Activated naive CD4-positive, alpha-beta T cell (primary cell): ENCODE measurements at places on chromosomes 7 and 10.

GRCh38 chr7:129773871-129774270 is 162.4 kb downstream of the NRF1 start:
- no peak for DNase-seq

DNA sequence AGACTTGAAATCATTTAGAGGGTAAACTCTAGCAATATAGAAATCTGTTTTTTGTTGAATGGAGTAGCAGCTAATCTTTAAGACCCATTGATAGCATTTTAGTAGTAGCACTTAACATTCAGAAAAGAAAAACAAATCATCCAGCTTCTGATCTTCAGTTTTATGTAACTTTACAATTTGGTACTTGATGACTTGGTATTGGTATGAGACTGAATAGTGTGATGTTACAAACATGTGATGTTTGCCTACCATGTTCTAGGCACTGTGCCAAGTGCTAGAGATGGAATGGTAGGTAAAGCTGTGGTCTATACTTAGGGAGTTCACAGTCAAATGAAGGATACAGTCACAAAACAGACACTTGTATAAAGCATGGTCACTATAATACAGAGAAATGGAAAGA is 21.3 kb downstream of the ZEB1 start:
- no peak for DNase-seq

GRCh38 chr7:70505886-70506285 is 626.1 kb upstream of the GALNT17 start:
- no peak for DNase-seq

- DNase-seq: no peak
These were observed 129.6 kb downstream of the ATP6V0E2 start for GRCh38 chr7:150003304-150003810.

DNA sequence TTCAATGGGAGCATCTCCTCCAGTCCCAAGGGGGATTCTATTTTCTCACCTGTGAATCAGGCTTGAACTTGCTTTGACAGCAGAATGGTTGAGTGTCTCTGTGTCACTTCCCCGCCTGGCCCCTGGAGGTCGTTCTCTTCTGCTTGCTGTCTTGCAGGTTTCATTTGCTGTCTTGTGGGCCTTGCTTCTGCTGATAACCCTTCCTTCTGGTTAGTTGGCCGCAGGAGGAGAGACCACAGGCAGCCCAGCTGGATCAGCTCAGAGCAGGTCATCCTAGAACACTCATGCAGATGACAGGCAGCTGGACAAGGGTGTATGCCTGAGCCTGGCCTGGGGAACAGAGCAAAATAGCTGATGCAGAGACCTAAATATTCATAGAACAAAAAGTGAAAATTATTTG is 344.2 kb upstream of the ADARB2 start:
- DNase-seq: no peak

DNA sequence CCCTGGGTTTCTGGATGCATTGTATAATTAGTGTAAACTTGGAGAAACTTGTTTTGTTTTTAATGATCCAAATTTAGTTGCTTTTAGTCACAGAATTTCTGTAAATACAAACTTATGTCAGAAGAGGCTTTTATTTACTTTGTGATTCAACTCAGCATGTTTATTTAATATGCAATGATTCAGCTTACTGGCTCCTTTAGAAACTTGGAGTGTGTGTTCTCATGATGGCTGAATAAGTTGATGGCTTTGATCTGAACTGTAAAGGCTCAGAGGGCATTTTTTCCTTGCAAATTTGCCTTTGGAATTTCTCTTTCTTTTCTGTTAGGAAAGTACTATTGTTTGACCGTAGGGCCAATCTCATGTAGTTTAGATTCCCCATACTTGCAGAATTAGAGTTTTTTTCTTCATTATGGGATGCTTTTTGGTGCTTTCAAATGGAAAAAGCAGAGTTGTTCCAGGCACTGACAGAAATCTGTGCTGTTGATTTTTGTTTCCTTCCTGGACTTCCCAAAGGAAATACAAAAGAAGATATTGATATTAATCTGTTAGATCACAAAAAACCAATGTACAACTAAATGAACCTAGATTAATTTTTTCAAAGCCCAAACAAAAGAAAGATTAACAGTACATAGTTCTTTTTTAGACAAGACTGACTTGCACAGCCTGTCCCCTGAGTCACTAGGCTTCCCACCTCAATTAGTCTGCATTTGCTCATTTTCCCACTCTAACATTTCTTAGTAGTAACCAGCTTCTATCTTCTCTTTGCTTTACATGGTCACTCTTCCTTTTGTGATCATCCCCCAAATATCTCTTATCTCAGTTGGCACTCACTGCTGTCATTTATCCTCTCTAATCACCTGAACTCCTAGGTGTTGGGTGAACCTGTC is 96.8 kb upstream of the AGR3 start:
- DNase-seq: no peak
